Astrocyte of the spinal cord (primary cell): ENCODE measurements at places on chromosomes 5 and 9.

GRCh38 chr9:19271081-19271480, 40.6 kb downstream of the DENND4C start:
- no peak for DNase-seq

DNA sequence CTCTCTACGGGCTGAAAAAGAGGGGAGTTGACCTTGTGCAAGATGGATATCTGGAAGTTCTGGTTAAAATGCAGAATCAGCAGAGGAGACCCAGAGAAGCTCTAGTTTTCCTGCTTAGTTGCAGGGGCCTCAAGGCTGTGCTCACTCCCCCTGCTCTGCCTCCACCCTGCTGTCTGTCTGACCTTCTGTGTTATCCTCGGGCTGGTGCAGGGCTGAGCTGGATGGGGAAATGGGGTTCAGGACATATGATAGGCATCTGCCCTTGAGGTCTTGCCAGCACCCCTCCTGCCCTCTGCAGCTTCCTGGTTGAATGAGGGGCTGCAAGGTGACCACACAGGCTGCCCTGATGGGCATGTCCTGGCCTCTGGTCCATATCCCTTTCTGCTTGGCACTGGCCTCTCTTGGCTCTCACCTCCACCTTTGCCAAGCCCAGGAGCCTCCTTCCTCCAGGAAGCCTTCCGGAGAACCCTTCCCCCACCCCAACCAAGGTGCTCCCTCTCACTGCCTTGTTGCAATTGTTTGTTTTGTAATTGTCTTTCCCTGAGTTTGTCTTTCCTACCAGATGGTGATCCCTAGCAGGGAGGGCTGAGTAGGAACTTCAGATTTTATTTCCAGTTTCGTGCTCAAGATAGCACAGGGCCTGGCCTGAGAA, 1.3 kb downstream of the TMEM268 start:
- no peak for DNase-seq

GRCh38 chr9:80797831-80798688, 891.3 kb downstream of the TLE1 start:
- DNase-seq: peak; percentile 77

DNA sequence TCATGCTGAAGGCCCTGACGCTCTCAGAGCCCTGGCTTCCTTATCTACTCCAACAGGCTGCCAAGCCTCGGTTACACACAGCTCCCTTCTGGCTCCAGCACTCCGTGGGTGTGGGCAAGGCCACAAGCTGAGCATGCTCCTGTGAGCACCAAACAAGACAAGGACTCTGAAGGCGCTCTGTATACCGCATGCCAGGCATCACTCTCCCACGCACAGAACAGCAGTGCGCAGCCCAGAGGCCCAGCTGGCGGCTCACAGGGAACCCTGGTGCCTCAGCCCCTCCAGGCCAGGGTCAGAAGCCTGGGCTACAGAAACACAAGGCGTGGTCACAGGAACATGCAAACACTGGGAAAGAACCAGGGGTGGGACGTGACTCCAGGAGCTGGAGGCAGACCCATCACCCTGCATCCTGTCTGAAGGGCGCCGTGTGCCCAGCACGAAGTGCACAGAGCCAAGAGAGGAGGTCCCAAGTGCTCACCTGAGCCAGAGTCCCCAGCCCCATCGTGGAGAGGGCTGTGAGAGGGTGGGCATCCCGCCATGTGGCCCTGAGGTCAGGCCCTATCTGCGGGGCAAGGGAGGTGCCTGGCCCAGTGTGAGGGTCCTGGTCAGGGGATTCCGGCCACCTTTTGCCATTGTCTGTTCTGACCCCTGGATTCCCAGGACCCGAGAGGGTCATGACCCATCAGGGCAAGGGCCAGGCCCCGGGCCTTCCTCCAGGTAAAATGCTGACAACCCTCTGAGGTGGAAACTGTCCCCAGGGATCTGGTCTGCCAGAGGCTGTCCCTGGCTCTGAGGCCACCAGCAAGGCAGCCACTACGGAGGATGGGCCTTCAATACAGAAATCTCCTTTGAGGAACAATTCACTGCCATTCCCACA, 54.7 kb downstream of the COL23A1 start:
- DNase-seq: no peak

- no peak for DNase-seq
Measured at GRCh38 chr5:58381566-58381965, 78.3 kb downstream of the PLK2 start.

DNA sequence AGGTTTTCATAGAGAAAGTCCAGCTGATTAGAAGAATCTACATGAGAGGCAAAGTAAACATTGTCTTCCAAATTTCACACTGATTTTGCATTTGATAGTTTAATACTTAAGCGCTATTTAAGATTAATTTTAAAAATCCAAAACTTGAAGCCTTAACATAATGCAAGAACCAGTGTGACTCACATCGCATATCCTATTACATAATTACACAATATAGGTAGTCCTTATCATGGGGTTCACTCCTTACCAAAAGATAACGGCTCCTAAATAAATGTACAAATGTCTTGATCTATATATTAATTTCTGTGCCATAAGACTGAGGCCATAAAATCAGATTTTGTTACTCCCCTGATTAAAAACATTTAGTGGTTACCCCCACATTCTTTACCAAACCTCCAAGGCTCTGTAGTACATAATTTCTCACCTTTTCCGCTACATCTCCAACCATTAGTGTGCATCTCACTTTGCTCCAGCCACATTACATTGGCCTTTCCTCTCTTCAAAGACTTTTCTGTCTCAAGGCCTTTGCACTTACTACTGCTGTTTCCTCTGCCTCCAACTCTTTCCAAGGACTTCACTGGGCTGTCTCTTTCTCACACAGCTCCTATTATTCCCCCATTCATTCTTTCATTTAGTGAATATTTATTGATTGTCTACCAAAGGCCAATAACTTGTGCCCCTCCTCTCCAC, 1.0 kb downstream of the RIOK2 start:
- no peak for DNase-seq

- no peak for DNase-seq
Measured at GRCh38 chr5:136133922-136134379, 1.3 kb downstream of the SMAD5 start.

- no peak for DNase-seq
Measured at GRCh38 chr5:124512236-124512635, 234.2 kb downstream of the ZNF608 start.

DNA sequence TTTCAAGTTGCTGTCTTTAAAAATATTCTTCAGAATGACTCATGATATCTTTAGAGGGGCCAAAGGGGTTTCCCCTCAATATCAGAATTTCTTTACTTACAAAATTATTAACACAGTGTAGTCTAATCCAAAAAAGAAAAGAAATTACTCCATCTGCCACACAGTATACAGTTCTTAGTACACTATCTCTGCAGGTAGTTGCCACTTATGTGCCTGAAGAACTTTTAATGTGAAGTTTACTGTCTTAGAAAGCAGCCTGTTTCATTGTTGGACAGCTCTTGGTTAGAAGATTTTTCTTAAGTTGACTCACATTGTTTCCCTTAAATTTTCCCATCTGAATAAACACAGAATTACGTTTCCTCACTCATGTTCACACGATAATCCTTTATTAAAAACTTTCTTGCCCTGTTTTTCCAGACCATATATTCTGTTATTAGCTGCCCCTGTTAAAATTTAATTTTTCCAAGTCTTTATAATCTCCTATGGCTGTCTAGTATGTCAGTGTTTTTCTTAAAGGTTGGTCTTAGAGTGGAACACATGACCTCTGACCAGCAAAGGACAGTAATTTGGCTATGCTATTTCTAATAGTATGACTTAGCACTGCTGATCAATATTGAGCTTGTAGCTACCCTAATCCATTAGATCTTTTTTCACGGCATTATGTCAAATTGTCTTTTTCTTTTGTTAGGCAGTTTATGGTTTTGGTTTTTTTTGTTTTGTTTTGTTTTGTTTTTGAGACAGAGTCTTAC, 21.8 kb upstream of the FKTN start:
- DNase-seq: no peak
